ENCODE measurements at places on chromosomes 12 and 14.

DNA sequence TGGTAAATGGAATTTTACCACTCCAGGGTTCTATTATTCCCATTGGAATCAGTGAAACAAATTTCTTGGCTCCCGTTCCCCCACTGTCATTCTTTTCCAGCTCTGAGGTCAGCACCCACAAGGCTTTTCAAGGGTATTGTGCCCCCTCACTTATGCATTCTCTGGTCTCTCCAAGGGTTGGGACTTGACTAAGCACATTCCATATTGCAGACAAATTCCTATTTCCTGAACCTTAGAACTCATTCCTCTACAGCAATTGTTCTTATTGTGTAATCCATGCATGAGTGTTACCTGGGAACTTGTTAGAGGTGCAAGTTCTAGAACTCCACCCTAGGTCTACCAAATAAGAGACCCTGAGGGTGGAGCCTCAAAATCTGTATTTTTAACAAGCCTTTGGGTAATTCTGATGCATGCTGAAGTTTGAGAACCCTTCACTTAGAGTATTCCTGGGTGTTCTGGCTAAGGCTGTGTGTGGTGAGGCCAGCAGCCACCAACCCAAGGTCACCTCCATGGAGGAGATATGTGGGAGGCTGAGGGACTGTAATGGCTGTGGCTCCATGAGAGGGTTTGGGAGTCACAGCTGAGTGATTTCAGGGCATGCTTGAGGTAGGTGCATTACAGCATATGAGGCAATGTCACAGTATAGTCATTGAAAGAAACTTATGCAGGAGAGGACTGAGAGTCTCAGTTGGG lies 150.9 kb downstream of the TTC6 start:
- DNase-seq = no peak

GRCh38 chr12:43078976-43079375 lies 473.0 kb downstream of the ADAMTS20 start:
- DNase-seq = no peak

GRCh38 chr12:69483700-69484099 lies 13.5 kb downstream of the FRS2 start:
- DNase-seq = no peak

GRCh38 chr12:24815114-24815423 lies 133.8 kb downstream of the BCAT1 start:
- DNase-seq = no peak

- no peak for DNase-seq
Observed at GRCh38 chr14:49019467-49020115, 566.6 kb downstream of the RPS29 start.

DNA sequence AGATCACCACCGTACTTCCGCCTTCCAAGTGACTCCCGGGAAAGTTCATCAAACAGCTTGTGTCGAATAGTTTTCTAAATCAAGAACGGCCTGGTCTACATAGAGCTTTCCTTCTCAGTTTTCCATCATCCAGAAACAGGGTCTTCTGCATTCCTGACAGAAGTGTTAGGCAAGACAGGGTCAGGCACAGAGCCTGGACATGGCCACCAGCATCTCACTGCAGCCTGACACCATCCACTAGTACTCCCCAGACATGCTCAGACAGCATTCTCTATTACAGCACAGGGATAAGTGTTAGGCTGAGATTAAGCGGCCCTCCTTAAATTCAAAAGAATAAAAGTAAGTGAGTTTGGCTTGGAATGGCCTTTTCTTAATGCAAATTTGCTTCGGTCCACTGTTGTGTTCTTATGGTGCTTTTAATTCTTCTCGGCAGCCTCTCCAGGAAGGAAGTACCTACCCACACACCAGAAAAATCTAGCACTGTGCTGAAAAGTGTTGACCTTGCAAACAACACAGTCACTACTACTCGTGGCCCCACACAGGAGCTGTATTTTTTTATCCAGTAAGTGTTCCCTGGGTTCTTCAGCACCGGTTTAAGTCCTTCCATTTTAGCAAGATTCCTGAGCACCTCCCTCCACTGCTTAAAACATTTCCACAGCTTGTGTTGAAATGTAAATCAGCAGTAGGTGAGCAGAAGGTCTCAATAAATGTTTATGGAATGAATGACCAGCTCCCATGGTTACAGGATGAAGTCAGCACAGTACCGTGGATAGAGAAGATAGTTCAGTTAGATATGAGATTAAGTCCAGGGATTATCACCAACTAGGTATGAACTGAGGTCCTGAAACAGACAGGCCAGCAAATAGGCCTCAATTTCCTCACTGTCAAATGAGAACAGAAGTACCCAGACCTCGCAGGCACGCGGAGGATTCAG lies 44.1 kb downstream of the SETD3 start:
- DNase-seq = no peak

- no peak for DNase-seq
Observed at GRCh38 chr12:31016057-31016456, 57.6 kb upstream of the DDX11 start.

GRCh38 chr12:40198601-40199000 lies 26.2 kb upstream of the LRRK2 start:
- DNase-seq = peak; percentile 6

DNA sequence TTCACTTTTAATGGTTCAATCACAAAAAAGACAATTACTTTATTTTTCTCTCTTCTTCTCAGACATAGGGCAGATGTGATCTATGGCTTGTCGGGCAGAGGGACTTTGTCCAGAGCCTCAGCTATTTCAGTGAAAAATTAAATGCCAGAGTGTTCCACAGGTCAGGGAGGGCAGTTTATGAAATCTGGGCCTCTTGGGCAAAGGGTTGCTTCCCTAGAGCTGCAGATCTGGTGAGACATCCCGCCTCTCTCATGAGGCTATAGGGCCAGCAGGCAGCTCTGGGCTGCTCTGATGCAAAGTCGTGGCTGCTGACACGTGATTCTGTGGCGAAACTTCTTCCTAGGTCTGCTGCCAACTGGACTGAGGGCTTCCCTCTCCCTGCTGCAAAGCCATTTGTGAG lies 6.0 kb downstream of the CLMN start:
- DNase-seq = peak; percentile 41
